ENCODE measurements at places on chromosomes 12 and 14.

DNA sequence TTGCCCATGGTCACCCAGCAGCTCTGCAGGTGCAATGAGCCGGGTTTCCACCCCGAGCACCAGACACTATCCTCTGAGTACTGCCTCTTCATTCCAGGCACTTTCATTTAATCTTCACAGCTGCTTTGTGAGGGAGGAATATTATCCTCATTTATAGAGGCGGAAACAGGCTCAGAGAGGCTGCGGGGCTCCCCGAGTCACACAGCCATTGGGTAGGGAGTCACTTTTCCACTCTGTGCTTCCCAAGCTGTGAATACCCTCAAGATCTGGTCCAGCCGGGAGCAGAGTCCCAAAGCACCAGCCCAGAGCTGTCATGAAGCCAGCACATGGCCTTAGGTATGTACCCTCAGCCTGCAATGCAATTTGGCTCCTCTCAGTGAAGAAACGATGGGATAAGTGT lies 51.7 kb upstream of the RIN3 start:
- DNase-seq = no peak

DNA sequence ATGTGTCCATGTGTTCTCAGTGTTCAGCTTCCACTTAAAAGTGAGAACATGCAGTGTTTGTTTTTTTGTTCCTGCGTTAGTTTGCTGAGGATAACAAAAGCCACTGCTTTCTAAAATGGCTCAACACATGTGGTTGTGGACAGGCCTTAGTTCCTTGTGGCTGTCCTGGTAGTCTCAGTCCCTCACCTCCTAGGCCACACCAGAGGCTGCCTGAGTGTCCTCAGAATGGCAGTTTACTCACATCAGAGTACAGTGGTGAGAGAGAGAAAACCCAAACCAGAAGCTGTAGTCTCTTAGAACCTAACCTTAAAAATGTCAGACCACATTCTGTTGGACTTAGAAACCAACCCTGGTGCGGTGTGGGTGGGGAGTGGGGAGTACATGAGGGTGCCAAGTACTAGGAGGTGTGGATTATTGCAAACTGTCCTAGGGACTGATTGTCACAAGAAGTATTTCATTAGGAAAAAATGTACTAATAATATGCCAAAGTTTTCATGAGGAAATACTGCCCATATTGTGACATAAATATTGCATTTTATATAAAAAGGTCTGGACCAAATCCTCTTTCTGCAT lies 30.4 kb downstream of the NPAS3 start:
- no peak for DNase-seq

DNA sequence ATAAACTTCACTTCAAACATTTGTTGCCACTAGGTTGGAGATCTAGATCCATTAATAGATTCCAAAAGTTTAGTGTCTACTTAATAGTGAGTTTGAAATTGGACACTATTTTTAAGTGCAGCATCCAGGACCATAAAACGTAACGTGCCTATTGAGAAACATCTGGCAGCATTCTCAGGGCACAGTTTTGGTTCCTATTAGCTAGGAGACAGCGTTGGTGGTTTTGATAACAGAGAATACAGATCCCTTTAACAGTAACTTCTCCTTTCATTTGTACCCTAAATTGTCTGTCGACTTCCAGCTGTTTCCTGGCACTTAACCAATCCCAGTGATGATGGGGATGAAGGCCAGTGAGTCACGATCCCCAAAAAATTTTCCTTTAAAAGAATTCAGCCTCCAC lies 25.8 kb downstream of the KCNK10 start:
- no peak for DNase-seq

DNA sequence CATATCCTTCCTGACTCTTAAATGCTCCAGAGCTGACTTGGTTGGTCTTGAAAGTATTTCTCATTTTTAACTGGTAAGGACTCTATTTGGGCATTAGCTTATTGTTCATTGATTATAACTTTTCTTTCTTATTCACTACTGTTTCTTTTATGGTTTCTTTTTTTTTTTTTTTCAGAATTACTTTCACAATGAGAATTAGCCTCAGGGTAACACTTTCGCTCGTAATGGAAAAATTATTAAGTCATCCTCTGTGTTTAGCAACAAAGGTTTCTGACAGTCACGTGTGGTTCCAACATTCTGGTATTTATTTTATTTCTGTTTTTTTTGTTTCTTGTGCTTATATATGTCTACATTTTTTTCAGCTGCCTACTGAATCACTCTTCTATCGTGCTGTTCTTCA lies 80.0 kb downstream of the METTL25 start:
- DNase-seq = no peak

GRCh38 chr14:49594347-49595091 lies 4.2 kb upstream of the LRR1 start:
- no peak for DNase-seq

GRCh38 chr14:68522510-68523325 lies 270.1 kb downstream of the ZFP36L1 start:
- no peak for DNase-seq

DNA sequence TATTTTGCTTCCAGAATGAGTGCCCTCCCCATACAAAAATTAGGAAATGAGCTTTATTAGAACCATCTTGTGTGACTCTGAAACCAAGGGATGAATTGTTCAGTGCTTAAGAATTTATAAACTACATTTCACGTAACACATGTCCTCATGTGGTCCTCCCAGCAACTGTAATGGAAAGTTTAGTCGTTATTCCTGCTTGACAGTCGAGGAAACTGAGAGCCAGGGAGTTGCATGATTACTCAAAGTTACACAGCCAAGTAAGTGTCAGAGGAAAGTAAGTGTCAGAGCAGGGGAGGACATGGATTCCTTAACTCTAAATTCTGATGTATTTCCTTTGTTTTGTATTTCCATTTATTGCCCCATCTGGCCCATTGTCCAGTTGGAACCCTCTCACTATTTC lies 453.9 kb downstream of the FUT8 start:
- no peak for DNase-seq

DNA sequence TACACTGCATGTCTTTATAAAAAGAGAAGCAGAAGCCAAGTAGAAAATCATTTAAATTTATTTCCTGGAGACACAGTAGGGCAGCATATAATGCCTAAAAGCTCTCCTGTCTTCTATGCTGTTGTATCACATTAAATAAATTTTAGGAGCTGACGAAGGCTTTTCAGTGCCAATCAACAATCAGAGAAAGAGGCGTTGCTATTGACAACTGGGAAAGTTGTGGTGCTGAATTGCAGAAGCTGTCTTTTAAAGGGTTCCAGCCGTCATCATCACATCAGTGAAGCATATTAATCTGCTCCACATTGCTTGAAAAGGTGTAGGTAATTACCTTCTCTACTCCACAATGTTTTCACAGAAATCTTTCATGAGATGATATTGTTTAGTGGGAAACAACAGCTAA lies 103.9 kb downstream of the FSCB start:
- DNase-seq = no peak

DNA sequence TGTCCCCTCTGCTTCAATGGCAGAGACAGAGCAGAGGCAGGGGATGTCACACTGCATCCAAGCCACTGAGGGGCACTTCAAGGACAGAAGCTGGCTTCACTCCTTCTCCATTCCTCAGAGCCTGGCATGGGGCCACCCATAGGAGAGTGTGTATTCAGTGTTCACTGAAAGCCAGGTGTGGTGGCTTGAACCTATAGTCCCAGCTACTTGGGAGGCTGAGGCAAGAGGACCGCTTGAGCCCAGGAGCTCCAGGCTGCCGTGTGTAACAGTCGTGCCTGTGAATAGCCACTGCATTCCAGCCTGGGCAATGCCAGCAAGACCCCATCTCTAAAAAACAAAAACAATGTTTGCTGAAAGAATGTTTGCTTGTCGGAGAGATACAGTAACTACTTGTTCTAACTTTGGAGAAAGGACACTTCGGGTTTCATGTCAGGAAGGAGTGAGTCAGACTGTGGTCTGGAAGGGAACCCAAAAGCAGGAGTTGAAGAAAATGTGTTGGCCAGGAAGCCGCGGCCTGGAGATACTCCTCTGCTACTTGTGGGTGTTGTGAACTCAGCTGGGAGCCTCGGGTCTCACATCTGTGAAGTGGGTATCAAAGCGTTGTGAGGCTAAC lies 43.4 kb downstream of the ELK3 start:
- no peak for DNase-seq

- DNase-seq = no peak
These were observed 127.6 kb downstream of the SLC25A47 start for GRCh38 chr14:100450736-100451135.

DNA sequence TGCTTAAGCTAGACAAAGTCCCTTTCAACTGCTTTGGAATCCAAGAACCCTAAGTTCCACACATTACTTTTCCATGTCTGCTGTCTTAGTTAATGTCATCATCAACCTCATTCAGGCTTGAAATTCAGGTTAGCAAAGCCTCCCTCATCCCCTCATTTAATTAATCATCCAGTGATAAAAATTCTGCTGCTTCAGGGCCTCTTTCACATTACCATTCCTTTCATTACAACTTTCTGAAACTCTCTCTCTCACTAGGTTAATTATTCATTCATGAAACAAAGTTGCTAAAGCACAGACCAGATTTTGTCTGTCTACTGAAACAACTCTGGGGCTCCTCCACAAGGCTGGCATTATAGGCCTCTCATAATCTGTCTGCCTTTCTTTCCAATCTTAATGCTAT lies 9.4 kb upstream of the VTI1B start:
- no peak for DNase-seq

GRCh38 chr12:81114226-81114625 lies 36.3 kb downstream of the ACSS3 start:
- no peak for DNase-seq

GRCh38 chr14:70808416-70809224 lies 693 bp downstream of the MAP3K9 start:
- DNase-seq = no peak

GRCh38 chr12:86723326-86723725 lies 467.1 kb upstream of the MGAT4C start:
- DNase-seq = no peak

GRCh38 chr12:2246358-2246757 lies 193.6 kb downstream of the CACNA1C start:
- no peak for DNase-seq

DNA sequence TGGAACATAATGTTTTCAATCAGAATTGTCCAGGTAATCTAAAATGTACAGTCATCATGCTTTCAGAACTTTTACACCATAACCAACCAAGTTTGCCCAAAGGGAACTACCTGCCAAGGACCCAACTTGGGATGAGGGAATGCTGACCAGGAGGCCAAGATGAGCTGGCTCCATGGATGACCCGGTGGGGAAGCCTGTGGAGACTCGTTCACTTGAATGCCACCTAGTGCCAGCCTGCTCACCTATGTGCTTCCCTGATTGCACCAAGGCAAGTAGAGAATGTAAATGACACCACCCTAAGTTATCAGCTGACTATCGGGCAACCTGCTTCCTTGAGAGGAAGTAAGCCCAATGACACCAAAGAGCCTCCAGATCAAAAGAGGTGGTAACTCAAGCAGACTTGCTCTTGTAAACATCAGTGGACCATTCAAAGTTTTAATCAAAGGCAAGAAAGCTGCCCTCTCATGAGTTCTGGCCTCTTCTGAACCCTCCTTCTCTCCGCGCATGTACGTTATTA lies 137.3 kb downstream of the TTC7B start:
- no peak for DNase-seq

- no peak for DNase-seq
These were observed 1.9 kb downstream of the ETV6 start for GRCh38 chr12:11651381-11651780.

DNA sequence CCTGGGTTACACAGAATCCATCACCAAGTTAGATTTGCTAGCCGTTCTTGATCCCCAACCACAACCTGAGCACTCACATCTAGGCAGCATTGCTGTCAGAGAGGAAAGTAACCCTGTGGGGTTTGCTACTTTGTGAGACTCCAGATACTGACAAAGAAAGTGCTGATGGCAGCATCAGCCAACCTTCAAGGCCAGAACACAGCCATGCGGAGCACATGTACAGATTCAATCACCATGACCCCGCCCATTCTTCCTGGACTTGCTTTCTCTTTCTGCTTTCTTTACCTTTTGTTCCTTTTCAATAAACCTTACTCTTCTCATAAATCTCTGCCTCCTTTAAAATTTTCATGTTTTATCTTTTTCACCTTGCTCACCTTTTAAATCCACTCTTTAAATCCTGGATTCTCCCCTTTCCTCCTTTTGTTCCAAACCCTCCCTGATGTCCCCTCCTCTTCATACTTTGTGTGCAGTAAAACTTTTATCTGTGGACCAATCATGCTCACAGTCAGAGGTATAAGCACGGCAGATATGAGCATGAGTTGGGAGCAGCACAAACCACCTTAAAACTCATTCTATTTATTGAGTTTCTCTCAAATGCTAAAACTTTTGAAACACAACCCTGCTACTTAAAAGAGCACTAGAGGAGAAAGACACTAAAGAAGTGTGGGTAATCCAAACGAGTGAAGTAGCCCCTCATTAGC lies 21.9 kb upstream of the CERS5 start:
- no peak for DNase-seq

DNA sequence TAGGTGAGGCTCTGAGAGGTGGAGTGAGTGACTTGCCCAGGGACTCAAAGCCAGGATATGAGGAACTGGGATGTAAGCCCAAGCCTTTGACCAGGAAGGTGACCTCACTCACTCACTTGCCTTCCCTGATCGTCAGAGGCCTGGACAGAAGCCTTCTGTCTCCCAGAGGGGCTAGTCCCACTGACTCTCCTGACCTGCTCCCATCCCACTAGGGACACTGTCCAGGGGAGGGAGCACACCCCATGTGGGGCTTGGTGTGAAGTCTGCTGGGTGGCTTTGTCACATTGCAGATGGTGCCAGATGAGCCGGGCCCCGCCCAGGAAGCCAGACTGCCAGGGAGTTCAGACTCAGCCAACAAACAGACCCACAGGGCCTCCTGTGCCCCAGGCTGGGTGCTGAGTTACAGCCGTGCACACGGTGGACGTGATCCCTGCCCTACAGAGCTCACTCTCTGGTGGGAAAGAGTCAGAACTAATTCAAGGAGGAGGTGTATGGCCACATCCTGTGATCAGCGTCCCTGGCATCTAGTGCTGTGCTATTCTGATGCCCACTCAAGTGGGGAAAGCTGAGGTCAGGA lies 28.3 kb downstream of the MMAB start:
- no peak for DNase-seq

DNA sequence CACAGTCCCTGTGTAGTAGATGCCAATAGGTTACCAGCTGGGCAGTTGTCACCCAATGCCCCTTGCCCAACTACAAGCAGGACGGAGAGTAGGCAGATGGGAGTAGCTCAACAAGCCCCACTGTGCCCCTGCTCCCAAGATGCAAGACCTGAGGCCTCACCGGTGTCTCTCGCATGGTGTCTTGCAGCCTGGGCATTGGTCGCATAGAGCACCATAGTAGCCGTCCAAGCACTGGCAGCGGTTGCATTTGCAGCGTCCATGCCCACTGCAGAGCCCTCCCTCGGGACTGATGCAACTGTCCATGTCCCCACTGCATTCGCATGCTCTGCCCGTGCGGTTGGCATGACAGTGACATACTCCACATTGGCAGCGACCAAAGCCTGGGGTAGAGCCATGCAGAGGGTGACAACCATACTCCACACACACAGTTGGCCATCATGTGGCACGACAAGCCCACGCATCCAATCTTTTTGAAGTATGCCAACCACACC lies 11.9 kb upstream of the CSAD start:
- no peak for DNase-seq

Data from putamen (tissue), 1 donor.